ENCODE measurements at places on chromosomes 16 and 17.

DNA sequence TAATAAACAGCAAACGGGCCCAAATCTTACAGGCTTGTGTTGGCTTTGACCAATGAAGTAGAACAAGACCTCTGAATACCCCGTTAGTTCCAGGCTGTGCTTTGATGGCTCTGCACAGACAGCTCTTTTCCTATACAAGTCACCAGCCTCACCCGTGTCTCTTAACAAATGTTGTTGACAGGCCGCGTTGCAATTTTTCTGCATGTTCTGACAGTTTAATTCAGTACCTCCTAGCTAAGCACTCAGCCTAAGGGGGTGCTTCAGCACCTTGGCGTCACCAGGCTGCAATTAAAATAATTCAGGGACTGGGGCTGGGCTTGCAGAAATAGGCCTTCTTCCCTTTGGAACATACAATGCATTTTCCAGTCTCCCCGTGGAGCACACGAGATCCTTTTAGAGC is 500.1 kb downstream of the MAF start:
- DNase-seq: no peak

- DNase-seq: no peak
Observed at GRCh38 chr17:57691939-57692338, 53.2 kb downstream of the CCDC182 start.

GRCh38 chr17:81123052-81124048 is 42.0 kb upstream of the PVALEF start:
- DNase-seq: no peak

DNA sequence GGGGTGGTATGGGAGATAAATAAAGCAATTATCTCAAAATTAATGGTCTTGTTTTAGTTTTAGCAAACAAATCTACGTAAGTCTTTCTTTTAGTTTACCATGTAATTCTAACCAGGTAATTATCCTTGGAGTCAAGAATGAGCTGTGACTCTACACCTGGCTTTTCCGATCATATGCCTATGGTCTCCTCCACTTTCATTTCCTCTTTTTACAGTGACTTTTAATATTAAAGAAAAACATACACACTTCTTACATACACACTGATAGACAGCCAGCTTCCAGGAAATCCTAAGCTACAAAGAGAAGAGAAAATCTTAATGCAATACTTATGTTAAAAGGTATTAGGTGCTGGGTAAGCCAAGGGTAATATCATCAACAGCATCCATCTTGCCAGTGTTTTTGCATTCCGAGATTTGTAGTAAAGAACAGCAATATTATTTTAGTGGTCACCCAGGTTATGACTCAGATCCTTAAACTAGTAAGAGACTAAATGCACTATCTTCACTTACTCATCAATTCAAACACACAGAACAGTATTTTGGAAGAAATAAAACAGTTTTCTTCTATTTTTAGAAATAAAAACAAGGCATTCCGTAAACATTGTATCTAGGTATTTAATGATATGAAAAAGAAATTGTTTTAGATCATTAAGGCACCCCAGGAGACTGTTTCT is 4.4 kb upstream of the IRX5 start:
- no peak for DNase-seq
